ENCODE measurements at places on chromosomes 16 and 17.

- H3K36me3 ChIP-seq, result no peaks in the 10 kb centered on the region
- no peaks in the 10 kb centered on the region for H3K27me3 ChIP-seq
- H3K27ac ChIP-seq, result no peak overlapping the region
- H3K4me3 ChIP-seq, result no peak overlapping the region
- H3K4me1 ChIP-seq, result no peaks in the 10 kb centered on the region
Measured at GRCh38 chr17:80263253-80264204, 2.9 kb downstream of the RNF213 start.

GRCh38 chr17:2776589-2777241 lies 19.5 kb upstream of the RAP1GAP2 start:
- no peaks in the 10 kb centered on the region for H3K36me3 ChIP-seq
- peaks cover 28% of the 10 kb centered on the region for H3K27me3 ChIP-seq
- no peak overlapping the region for H3K27ac ChIP-seq
- peak overlapping the region; percentile 51 for H3K4me3 ChIP-seq
- no peak for DNase-seq
- no peaks in the 10 kb centered on the region for H3K4me1 ChIP-seq

GRCh38 chr16:73010150-73010676 lies 37.7 kb downstream of the ZFHX3 start:
- H3K4me1 ChIP-seq, result no peaks in the 10 kb centered on the region
- DNase-seq, result no peak
- H3K4me3 ChIP-seq, result no peak overlapping the region
- H3K27ac ChIP-seq, result no peak overlapping the region
- H3K27me3 ChIP-seq, result no peaks in the 10 kb centered on the region

GRCh38 chr17:76848670-76849069 lies 19.5 kb upstream of the MGAT5B start:
- no peaks in the 10 kb centered on the region for H3K27me3 ChIP-seq
- no peak overlapping the region for H3K27ac ChIP-seq
- H3K4me3 ChIP-seq, result no peak overlapping the region
- no peaks in the 10 kb centered on the region for H3K4me1 ChIP-seq
- H3K36me3 ChIP-seq, result no peaks in the 10 kb centered on the region

DNA sequence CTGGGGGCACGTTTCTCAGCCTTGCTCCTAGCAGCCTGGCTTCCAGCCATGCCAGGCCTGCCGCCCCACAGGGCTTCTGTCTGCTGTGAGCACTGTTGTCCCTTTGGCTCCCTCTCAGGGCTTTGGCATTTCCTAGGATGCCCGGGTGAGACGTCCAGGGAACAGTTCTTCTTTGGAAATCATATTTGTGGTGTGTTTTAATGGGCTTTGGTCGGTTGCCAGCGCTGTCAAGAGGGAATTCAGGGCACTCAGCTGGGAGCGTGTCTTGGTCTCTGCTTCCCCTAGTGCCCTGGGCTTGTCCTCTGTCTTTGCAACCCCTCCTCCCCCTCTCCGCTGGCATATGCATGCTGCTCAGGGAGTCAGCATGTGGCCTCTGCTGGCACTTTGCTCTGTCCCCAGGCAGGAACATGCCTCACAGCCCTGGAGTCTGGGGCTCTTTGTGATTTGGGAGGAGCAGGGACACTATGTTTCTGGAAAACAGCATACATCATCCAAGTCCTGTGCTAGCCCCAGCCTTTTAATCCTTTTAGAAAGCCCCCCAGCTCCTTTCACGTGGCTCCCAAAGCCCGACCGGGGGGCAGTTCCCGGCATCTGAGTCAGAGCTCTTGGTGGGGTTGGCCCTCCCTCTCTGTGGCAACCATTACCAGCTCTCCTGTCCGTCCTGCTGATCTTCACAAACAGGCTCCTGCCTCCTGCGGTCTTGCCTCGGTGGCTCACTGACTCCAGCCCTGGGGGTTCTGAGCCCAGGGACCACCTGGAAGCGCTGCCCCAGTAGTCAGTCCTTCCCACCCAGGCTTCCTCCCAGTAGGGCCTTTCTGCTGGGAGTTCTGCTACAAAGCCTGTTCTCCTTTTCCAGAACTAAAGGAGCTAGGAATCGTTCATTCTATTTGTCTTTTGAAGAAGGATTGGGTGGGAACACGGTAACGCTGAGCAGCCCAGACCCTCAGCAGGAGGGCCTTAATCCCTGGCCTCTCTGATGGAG lies 26.7 kb downstream of the SAP30BP start:
- no peaks in the 10 kb centered on the region for H3K36me3 ChIP-seq
- H3K4me3 ChIP-seq, result no peak overlapping the region
- peaks cover 5% of the 10 kb centered on the region for H3K4me1 ChIP-seq
- H3K27ac ChIP-seq, result peak overlapping the region; percentile 45

DNA sequence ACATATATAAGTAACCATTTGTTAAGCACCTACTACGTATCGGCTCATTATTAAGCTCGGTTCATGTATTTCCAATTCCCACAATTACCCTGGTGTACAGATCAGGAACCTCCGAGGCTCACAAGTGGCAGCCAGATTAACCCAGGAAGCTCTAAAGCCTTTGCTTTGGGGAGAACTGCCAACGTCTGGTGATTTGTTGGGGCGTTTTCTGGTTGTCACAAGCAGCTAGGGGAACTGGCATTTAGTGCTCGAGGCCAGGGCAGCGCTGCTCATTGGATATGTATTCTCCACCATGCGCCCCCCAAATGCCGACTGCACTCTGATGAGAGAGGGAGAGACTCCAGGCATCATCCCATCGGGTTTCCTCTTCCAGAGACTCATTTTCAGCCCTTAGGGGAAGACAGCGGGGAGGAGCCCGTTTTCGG lies 541 bp downstream of the ZNF18 start:
- peaks cover 5% of the 10 kb centered on the region for H3K4me1 ChIP-seq
- DNase-seq, result peak; percentile 53
- peak overlapping the region; percentile 56 for H3K4me3 ChIP-seq
- H3K27me3 ChIP-seq, result no peaks in the 10 kb centered on the region
- H3K36me3 ChIP-seq, result no peaks in the 10 kb centered on the region

GRCh38 chr17:77728871-77729270 lies 229.6 kb upstream of the TNRC6C start:
- H3K4me1 ChIP-seq, result no peaks in the 10 kb centered on the region
- DNase-seq, result no peak
- H3K27me3 ChIP-seq, result no peaks in the 10 kb centered on the region
- H3K4me3 ChIP-seq, result no peak overlapping the region
- no peaks in the 10 kb centered on the region for H3K36me3 ChIP-seq

GRCh38 chr17:38453951-38454421 lies 25.7 kb downstream of the ARHGAP23 start:
- DNase-seq, result peak; percentile 65
- H3K4me1 ChIP-seq, result peaks cover 38% of the 10 kb centered on the region
- no peaks in the 10 kb centered on the region for H3K36me3 ChIP-seq
- no peak overlapping the region for H3K4me3 ChIP-seq
- peak overlapping the region; percentile 61 for H3K27ac ChIP-seq
- H3K27me3 ChIP-seq, result peaks cover 7% of the 10 kb centered on the region

DNA sequence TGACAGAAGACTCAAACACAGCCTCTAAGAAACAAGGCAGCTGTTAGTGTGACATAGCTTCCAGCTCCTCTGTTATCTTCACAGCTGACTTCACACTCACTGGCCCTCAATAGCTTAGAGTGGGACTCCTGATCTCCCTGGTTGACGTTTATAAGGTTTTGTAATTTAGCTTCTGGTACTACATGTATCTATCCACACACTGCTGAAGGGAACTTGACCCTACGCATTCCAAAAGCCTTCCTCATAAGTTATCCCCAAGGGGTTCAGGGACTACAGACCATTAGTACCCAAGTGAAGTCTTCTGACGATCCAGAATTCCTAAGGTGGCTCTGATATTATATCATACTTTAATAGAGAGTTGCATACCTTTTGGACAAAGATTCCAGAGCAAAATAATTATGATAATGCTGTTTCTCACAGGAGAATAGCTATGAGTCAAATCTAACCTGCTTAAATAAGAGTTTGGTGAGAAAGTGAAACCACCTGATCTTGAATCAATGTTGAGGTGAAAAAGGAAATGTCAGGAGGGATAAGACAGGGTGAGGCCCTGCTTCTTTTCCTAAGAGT lies 14.5 kb downstream of the ACACA start:
- no peak overlapping the region for H3K4me3 ChIP-seq
- no peaks in the 10 kb centered on the region for H3K27me3 ChIP-seq
- peak overlapping the region; percentile 29 for H3K27ac ChIP-seq
- H3K36me3 ChIP-seq, result no peaks in the 10 kb centered on the region

- H3K36me3 ChIP-seq, result no peaks in the 10 kb centered on the region
- peak; percentile 58 for DNase-seq
- H3K27me3 ChIP-seq, result no peaks in the 10 kb centered on the region
- peak overlapping the region; percentile 3 for H3K27ac ChIP-seq
- H3K4me3 ChIP-seq, result peak overlapping the region; percentile 59
- H3K4me1 ChIP-seq, result no peaks in the 10 kb centered on the region
Measured at GRCh38 chr16:2881783-2882649, 999 bp upstream of the FLYWCH2 start.

DNA sequence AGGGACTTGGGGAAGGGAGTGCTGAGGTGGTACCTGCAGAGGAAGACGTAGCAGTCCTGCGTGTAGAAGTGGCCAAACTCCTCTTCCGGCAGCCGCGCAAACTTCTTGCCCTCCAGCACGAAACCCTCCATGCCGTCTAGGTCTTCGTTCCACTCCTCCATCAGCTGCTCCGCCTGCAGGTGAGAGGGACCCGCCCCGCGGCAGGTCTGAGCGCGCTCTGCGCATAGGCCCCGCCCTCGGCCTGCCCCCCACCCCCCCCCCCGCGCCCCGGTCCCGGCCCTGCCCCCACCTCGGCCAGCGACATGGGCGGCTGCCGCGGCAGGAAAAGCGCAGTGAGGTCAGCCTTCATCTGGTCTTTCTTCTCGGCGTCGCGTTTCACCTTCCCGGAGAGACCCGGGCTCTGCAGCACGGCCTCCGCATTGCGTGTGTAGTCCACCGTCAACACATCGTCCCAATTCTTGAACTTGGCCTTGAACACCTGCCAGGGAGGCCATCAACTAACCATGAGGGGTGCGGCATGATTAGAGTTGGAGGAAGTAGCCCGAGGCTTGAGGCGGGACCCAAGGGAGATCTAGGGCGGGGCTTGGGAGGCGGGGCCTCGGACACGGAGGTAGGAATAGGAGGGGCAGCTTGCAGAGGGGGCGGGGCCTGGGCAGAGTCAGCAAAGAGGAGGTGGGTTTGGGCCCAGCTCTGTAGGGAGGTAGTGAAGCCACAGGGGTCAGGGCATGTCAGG lies 11.5 kb downstream of the FLII start:
- H3K27ac ChIP-seq, result no peak overlapping the region
- H3K4me3 ChIP-seq, result no peak overlapping the region
- peak; percentile 66 for DNase-seq
- no peaks in the 10 kb centered on the region for H3K27me3 ChIP-seq
- H3K4me1 ChIP-seq, result no peaks in the 10 kb centered on the region

GRCh38 chr17:16023881-16024280 lies 24.3 kb downstream of the TTC19 start:
- H3K36me3 ChIP-seq, result peaks cover 47% of the 10 kb centered on the region
- no peaks in the 10 kb centered on the region for H3K4me1 ChIP-seq
- no peak for DNase-seq
- no peak overlapping the region for H3K4me3 ChIP-seq
- no peaks in the 10 kb centered on the region for H3K27me3 ChIP-seq

DNA sequence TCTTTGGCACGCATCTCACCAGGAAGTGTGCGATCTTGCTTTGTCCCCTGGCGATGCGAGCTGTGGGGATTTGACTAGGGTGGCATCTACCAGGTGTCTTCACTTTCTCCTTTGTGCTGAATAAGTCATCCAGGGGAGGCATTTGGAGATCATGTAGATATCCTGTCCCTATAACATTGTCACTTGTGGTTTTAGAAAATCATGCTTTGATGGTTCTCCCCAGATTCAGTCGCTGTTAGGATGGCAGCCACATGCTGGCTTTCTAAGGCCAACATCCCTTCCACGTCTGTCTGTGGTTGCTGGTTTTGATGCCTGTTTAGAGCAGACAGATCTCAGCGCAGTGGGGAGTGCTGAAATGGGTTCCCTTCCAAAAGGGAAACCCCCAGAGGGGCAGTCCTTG lies 2.5 kb downstream of the ADAD2 start:
- no peaks in the 10 kb centered on the region for H3K36me3 ChIP-seq
- no peaks in the 10 kb centered on the region for H3K4me1 ChIP-seq
- H3K27me3 ChIP-seq, result no peaks in the 10 kb centered on the region
- DNase-seq, result no peak

DNA sequence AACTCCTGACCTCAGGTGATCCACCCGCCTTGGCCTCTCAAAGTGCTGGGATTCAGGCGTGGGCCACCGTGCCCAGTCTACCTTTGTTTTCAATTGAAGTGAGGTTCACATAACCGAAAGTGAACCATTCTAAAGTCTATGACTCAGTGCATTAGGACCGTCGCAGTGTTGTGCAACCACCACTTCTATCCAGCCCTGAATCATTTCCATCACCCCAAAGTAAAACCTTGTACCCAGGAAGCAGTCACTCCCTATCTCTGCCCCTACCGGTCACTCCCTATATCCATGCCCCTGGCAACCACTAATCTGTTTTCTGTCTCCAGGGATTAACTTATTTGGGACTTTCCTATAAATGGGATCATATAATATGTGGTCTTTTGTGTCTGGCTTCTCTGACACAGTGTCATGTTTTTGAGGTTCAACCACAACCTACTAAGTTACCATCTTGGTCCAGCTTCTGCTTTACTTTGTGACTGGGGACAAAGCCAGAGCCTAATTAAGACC lies 28.3 kb upstream of the CDC42EP4 start:
- no peaks in the 10 kb centered on the region for H3K36me3 ChIP-seq
- H3K4me3 ChIP-seq, result no peak overlapping the region
- peaks cover 12% of the 10 kb centered on the region for H3K4me1 ChIP-seq
- DNase-seq, result peak; percentile 91
- H3K27ac ChIP-seq, result no peak overlapping the region

GRCh38 chr17:70863436-70864248 lies 694.3 kb downstream of the KCNJ2 start:
- H3K4me1 ChIP-seq, result no peaks in the 10 kb centered on the region
- H3K4me3 ChIP-seq, result no peak overlapping the region
- H3K27ac ChIP-seq, result no peak overlapping the region
- no peaks in the 10 kb centered on the region for H3K36me3 ChIP-seq
- no peak for DNase-seq

- peak overlapping the region; percentile 95 for H3K27ac ChIP-seq
- peak; percentile 59 for DNase-seq
- H3K36me3 ChIP-seq, result no peaks in the 10 kb centered on the region
- no peaks in the 10 kb centered on the region for H3K27me3 ChIP-seq
Measured at GRCh38 chr17:60390925-60391470, 935 bp downstream of the USP32 start.

All from cardiac muscle cell (in vitro differentiated cells and primary cell).